Left ventricle myocardium superior (tissue), 1 donor: ENCODE measurements at places on chromosomes 13 and 19. TPM values are rescaled to one million over a fixed set of nuclear protein-coding genes. Genes with fewer than 3 reads are reported as not detected.
A peak's percentile ranks its signal among the peaks of the same experiment; 100 is the strongest.

DNA sequence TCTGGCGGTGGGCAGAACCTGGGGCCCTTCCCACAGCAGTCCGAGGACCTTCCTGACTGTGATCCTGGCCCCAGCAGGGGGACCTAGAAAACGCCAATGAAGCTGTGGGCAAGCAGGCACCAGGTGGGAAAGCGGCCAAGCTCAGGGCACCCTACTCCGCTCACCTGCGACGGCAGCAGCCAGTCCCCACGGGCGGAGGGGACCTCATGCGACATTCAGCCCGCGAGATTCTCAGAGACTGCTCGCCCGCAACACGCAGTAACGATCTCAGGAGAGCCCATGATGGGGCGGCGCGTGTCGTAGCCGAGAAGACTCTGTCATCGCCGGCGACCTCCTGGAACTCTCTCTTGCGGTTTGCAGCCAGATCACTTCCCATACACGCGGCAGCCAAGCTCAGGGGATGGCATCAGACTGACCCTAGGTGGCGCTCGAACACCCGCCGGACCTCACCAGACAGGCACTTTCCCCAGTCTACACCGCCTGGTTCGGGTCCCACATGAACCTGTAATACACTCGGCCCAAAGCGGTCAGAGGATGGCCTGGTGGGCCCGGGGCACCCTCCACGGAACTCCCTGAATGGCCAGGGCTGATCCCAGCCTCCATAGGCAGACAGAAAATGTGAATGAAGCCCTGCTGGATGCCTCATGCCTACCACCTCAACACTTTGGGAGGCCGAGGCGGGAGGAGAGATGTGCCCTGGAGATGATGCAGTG lies 26.5 kb downstream of the MAN2B1 start:
- peak; percentile 88 for DNase-seq

DNA sequence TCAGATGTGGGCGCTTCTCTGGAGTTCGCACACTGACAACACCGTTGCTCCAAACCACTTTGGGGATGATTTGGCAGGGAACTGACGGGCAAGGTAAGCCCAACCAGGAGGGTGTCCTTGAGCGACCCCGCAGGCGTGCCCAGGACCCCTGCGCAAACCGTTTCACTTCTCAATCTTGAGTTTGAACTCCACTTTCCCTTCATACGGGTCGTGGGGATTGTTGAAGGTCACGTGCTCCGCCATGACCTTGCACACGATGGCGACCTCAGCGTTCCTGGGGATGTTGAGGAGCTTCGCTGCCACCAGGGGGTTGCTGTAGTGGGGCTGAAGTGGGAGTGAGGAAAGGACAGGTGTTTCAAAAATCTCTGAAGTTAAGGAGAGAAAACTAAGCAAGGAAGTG lies 8.8 kb downstream of the ATP4B start:
- peak; percentile 21 for DNase-seq

DNA sequence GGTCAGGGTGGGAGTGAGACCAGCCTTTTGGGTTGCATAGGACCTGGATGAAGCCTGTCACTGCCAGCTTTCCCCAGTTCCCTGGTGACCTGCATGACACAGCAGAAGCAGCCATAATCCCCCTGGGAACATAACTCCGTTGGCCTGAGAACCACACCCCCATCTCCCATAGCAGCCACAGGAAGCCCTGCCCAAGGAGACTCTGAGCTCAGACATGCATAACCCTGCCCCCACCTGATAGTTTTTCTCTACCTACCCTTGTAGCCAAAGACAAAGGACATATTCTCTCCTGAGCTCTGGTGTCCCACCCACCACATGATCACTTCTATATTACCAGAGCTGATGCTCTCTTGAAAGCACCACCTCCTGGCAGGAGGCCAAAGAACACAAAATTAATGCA lies 413.5 kb upstream of the HTR2A start:
- DNase-seq, result no peak

DNA sequence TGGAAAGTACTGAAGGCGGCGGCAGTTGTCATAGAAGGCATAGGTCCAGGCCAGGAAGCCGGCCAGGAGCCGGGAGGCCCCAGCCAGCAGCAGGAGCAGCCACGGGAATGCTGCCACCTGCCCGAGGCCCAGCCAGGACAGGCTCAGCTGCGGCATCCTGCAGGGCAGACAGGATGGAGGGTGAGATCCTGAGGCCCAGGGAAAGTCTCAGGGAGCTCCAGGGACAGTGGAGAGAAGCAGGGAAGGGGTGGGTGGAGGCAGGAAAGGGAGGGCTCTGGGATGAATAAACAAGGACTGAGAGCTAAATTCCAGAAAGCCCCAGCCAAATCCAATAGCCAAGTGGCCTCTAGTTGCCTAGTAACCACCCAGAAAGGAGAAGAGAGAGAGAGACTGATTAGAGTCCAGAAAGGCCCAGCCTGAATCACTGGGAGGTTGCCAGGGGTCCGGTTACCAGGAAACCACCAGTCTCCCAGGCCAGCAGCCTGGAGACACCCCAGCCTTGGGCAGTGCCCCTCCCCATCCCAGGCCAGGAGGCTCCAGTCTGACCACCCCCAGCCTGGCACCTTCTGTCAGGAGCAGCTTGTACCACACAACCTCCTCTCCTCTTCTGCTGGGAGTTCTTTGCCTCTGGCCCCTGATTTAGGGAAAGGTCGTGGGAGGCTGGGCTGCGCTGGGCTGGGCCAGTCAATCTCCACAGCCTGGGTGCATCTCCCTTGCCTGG lies 7.5 kb upstream of the OR10H5 start:
- peak; percentile 80 for DNase-seq

DNA sequence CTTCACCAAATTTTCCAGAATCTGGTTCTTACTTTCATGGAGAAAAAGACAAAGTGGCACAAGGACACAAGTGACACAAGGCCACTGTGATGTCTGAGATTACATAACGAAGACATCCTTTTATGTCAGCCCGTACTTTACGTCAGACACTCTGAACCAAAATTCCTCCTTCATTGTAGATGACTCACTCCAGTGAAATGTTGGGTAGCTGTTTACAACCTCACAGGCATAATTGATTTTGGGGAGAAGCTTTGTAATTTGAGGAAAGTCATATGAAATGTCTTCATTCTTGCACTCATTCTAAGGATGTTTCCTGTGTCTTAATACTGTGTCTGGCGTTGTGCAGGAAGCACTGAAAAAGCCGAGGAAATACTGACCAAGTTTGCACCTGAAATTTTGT lies 20.0 kb upstream of the LGALS14 start:
- DNase-seq, result no peak

GRCh38 chr13:92315265-92315664 lies 911.3 kb upstream of the GPC6 start:
- no peak for DNase-seq

TMEM145 gene
- 0.64 TPM for total RNA-seq

CEBPA gene
- 2.4 TPM for total RNA-seq

DNA sequence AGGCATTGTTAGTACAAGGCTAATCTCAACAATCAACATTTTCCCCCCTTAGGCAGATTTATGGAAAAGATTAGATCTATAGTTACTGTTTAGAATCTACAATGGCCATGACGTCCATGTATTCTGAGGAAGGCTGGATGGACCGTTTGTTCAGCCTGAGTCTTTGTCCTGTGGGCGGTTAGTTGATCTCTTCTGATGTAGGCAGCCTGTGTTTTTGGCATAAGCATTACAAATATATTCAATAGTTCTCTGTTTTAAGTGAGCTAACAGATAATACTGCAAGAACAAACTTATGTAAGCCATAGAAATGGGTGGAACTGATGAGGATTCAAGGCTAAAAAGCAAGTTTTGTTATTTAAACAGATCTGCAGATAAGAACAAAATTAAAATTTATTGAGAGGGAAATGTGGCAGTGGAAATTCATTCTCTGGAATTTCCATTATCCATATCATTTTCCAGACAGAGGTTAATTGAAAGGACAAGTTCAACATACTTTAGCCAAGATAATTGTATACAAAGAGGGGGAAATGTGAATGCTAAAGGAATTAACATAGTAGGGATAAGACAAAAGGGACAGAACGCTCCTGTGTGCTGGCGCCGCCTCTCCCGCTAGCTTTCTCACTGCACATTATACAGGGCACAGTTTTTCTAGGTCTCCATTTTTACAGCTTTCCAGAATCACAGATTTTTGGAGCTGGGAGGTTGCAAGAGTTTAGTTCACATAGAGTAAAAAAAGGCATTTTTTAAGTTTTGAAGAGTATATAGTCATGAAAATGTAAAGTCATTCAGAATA lies 48.6 kb downstream of the FAM124A start:
- no peak for DNase-seq

GRCh38 chr19:33687481-33688170 lies 65.9 kb downstream of the CHST8 start:
- DNase-seq, result no peak

TEX26 gene
- not detected for total RNA-seq

DNA sequence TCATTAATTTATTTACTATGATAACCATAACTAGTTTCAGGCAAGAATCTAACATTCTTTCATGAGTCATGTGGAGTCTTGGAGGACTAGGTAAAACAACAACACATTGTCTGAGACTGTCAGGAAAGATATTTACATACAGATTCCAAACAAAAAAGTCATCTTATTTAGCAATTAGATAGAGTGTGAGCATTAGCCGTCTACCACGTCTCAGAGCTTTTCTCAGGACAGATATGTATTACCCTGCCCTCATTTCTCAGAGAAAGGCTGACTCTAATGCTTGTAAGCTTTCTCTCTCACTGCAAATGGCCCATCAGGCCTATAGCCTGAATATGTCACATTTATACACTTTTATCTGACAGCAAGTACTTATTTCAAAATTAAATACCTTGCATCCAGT lies 312.1 kb upstream of the PCDH20 start:
- DNase-seq, result no peak

ATP8A2 gene
- 0.15 TPM for total RNA-seq

MAP3K10 gene
- 19.6 TPM for total RNA-seq

GRCh38 chr19:11982526-11982925 lies 17.7 kb downstream of the ZNF763 start:
- DNase-seq, result no peak

DNA sequence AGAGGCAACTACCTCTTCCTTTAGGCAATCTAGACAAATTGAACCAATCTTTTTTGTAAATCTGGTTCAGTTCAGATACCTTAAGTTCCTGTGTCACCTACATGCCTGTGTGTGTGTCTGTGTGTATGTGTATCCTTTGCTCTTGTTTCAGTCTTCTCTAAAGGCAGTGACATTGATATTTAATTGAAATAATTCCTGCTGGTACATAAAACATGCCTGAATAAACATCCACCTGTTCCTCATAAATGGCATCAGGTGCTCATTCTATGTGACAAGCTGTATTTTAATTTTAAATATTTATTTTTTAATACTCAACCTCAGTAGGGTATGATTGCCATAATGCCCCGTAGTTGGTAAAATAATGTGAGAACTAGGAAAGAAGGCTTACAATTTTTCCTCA lies 1606.4 kb upstream of the PRR20A start:
- DNase-seq, result no peak

- DNase-seq, result peak; percentile 87
Measured at GRCh38 chr13:80131204-80131603, 209.7 kb downstream of the SPRY2 start.

GRCh38 chr19:56966225-56966696 lies 125.7 kb upstream of the PEG3 start:
- DNase-seq, result no peak

- no peak for DNase-seq
Measured at GRCh38 chr13:110278859-110279258, 28.1 kb downstream of the COL4A1 start.

DNA sequence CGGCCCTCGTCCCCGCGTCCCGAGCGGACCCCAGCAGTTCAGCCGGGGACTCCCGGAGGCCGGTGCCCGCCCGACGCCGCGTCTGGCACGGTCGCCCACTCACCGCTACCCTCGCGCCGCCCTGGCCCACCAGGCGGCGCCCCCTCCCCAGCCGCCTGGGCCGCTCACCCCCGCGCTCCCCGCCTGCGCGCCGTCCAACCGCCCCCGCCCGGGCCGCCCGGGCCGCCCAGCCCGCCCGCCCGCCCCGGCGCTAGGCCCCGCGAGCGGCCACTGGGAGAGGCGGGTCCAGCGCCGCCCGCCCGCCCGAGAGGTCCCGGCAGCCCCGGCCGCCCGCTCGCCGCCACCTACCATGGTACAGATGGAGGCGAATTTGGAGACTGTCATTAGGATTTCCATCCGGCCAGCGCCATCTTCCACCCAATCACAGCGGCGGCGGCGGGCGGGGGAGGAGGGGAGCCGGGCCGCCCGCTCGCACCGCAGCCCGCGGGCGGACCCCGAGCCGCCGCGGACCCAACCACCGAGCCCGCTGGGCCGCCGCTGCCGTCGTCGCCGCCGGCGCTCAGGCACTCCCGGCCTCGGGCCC lies at the start of gene USP12:
USP12 (minus strand) TSS at position 568 of the 583 bp plus-strand sequence; CDS start at position 396, 172 bp downstream.
- DNase-seq, result peak; percentile 59

DNA sequence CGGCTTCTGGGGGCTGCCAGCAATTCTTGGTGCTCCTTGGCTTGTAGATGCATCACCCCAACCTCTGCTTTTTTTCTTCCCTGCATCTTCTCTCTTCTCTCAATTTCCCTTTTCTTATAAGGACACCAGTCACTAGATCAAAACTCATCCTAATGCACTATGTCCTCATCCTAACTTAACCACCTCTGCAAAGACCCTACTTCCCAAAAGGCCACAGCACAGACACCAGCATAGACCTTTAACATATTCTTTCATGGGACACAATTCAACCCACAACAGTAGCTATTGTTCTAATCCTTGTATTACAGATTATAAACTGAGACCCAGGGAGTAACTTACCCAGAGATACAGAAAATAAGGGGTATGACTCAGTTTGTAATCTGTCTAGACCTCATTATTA lies 47.0 kb downstream of the RUBCNL start:
- no peak for DNase-seq

DNA sequence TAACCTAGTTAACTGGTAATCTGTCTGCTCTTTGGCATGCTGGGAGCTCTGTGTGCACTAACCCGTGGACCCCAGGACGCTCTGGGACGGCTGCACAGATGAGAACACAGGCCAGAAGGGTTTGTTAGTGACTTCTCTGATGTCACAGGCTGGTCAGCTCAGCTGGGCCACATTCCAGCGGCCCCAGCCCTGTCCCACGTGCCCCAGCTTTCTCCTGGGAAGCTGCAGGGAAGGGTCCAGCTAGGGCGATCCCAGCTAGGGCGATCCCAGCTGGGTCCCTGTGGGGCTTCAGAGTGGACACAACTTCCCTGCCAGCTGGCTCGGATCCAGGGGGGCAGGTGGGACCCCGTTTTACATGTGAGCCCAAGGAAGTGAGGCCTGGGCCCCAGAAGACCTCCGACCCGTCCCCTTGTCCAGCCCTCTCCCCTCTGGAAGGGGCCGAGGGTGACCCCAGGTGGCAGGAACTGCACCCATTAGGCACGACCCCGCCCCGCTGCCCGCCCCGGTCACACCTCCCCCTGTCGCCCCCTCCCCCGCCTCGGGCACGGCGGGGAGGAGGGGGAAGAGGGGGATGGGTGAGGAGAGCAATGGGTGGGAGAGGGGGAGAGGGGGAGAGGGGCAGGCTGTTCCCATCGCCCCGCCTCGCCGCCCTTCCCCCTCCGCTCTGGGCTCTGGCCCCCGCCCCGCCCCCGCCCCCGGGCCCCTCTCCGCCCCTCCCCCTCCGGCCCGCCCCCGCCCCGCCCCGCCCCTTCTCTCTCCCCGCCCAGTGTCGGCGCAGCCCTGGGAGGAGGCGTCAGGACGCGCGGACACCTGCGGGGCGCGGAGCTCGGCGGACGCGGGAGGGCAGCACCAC lies 75.2 kb upstream of the MCF2L start:
- DNase-seq, result peak; percentile 53
